Ureter (tissue), 1 donor: ENCODE measurements at places on chromosomes 6 and 20. TPM values are rescaled to one million over a fixed set of nuclear protein-coding genes. Genes with fewer than 3 reads are reported as not detected.

The BMP2 gene
- total RNA-seq = 11.6 TPM

DNA sequence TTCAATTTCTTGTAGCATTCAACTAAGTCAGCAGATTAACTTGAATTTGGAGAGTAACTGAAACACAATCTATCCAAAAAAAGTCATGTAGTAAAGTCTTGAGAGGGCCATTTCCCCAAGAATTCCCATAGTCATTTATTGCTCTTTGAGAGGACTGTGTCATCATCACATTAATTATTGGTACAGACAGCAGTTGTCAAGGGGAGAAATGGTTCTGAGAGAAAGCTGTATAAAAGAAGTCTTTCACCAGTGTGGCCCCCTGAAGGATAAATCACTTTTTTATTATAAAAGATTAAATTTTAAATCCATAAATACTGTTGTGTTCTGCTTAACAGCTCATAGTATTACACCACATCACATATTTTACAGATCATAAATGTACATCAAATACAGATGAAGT, 111.5 kb downstream of the KHDRBS2 start:
- no peak for DNase-seq

DNA sequence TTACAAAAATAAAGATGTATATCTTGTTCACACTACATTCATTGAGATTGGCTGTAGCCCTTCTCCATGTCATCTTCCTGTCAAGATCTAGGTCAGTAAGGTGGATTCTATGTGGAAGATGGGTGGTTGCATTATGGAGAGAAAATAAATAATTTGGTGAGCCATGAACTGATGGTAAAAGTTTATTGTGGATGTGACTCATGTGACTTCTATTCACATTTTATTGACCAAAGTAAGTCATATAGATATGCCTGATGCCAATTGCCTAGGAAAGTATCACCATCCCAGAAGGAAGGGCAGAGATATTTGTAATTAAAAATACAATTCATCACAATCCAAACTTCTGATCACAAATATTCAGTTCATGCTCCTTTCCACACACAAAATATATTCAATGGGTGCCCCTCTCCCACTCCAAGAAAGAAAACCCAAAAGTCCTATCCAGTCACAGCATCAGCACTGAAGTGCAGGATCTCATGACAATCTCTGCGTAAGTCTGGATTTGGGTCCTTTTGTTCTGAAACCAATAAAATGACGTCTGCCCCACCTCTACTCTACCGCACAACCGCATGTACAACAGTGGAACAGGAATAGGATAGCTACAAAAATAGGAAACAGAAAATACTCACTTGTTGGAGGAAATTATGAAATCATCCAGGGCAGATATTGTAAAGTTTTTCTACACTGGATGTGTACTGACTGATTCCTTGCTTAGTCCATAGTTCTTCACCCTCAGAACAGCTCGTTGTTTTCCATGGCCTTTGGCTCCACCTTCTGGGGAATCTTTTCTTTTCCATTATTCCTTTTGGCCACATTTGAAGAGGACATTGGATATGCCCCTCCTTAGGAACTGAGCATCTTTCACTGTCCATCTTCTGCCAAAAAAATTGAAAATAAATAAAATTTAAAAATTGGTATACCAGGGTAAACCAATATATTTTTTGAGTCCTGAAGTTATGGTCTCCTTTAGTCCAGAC, 16.1 kb upstream of the SLC17A3 start:
- DNase-seq = no peak

- no peak for DNase-seq
These were observed 33.9 kb upstream of the SGK1 start for GRCh38 chr6:134351615-134352474.

DNA sequence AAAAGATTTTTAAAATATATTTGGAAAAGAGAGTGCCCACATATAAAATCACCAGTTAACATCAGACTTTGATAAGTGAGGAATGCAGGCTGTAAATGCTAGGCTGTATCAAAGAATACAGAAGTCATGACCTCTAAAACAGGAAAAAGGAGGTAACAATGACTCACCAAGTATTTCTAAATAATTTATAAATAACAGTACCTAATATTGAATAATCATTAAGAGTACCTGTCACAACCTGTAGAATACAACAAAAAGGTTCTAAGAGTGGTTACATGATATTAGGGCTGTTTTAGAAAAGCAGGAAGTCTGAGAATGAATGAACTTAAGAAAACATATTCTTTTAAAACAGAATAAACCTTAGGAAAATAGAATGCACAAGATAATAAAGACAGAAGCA, 173.1 kb upstream of the CST7 start:
- no peak for DNase-seq

DNA sequence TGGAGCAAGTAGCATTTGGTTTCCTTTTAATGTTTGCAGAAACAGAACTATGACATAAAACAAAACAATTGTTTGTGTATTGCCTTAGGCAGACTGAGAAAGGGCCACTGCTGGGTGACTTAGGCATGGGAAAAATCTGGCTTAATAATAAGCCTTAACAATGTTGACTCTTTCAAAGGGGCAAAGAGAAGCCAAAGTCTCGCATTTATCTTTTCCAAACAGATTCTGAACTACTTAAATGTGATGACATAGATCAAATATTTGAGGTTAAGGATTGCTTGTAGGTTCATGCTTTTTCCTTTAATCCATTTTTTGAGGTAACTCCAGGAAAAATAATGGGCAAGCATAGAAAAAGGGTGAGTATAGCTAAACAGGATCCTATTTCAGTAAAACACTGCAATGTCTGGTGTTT, 39.6 kb downstream of the ADAT2 start:
- no peak for DNase-seq
